ENCODE measurements at places on chromosomes 4 and X.
A peak's percentile ranks its signal among the peaks of the same experiment; 100 is the strongest.

- no peak for DNase-seq
Measured at GRCh38 chr4:6674500-6675149, 19.1 kb upstream of the S100P start.

GRCh38 chr4:140219567-140219966 lies 65.6 kb upstream of the MAML3 start:
- no peak for DNase-seq

DNA sequence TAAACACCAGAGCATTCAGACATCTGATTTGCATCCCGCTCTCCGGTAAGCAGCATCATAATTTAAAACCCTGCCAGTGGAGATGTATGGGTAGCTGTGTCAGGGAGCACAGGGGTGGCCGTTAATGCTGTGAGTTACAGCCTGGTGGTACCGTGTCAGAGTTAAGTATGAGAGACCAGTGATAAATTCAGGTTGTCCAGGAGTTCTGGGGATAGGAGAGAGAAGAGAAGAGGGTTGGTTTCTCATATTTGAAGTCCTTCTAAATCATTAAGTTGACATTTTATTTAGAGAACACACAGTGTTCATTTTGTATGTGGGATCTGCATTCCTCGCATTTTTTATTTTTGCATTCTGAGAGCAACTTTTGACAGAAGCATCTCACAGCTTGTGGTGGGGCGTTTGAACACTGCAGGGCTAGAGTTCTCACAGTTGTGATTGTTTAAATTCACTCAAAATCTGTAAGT lies 157.6 kb downstream of the DCLK2 start:
- no peak for DNase-seq

- no peak for DNase-seq
Measured at GRCh38 chrX:52977953-52978352, 19.6 kb upstream of the FAM156A start.

GRCh38 chr4:182384631-182385091 lies 141.5 kb downstream of the TENM3 start:
- DNase-seq: no peak

GRCh38 chrX:150599226-150599625 lies 30.8 kb downstream of the MTM1 start:
- no peak for DNase-seq

- DNase-seq: peak; percentile 8
Measured at GRCh38 chr4:40629401-40630334, at the start of gene RBM47. Gene RBM47 (minus strand): TSS chr4:40629864. CDS start chr4:40438893, 190,971 bp downstream.

DNA sequence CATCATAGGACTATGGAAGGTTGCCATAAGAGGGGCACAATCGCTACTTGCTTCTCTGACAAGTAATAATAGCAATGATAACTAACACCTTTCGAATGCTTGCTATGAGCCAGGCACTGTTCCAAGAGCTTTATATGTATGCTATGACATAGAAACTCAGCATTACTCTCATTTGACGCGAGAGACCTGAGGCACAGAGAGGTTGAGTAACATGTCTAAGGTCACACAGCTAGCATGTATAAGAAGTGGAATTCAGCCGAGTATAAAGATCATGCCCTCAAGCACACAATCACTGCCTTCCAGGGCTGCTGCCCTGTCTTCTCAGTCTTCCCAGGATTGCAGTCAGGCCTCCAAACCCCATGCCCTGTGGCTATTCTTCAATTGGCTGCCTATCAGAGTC lies 19.5 kb downstream of the PJA1 start:
- DNase-seq: no peak

- DNase-seq: no peak
Measured at GRCh38 chrX:24198101-24198500, 48.6 kb downstream of the ZFX start.

- DNase-seq: no peak
Measured at GRCh38 chr4:11589676-11590075, 161.0 kb upstream of the HS3ST1 start.

DNA sequence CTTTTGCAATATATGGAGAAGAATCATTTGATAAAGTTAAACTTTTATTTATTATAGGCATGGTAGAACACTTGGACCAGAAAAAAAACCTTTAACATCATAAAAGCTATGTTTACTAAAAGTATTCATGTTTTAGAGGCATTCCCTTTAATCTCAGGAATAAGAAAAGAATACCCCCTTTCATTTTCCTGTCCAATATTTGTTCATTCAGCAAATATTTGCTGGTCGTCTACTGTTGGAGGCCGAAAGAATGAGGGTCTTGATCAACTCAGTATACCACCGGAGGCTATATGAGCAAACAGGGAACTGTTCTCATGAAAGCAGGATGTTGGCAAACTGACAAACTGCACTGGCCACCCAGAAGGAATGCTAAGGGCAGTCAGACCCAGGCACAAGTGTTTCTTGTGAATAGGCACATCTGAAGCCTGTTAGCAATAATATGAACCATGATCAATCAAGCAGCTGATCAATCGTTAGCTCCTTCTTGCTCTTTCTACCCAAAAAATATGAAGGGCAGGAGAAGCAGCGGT lies 480.8 kb upstream of the FAT1 start:
- DNase-seq: no peak

DNA sequence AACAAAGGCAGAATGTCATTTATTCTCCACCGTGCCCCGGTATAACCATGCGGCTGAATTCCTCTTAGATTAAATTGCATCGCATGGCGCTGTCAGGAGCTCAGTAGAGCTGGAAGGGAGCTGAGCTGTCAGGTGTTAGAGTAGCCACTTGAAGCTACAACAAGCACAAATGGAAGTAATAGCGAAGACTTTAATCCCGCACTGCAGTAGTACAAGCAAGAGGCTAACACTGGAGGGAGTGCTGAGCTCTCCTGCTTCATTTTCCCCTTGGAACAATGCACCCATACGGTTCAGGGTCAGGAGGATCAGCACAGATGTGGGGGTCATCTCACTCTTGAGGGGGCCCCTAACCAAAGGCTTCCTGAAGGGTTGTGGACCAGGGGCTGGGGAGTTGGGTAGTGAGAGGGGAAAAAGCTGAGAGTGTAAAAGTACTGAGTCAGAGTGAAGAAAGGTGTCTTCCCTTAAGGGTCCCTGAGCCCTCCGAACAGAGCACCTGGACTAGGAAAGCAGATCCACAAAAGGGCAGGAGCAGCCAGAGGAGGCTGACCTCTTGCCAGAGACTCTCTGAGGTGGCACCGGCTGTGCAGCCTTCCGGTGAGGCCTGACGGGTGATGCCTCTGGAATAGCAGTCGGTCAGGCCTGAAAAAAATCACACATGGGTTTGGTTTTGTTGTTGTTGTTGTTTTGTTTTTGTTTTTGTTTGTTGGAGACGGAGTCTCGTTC lies 36.0 kb upstream of the CBR4 start:
- no peak for DNase-seq

GRCh38 chrX:37361596-37361995 lies 12.4 kb downstream of the PRRG1 start:
- DNase-seq: no peak

- DNase-seq: no peak
Measured at GRCh38 chr4:14749910-14750309, 252.4 kb upstream of the CPEB2 start.

DNA sequence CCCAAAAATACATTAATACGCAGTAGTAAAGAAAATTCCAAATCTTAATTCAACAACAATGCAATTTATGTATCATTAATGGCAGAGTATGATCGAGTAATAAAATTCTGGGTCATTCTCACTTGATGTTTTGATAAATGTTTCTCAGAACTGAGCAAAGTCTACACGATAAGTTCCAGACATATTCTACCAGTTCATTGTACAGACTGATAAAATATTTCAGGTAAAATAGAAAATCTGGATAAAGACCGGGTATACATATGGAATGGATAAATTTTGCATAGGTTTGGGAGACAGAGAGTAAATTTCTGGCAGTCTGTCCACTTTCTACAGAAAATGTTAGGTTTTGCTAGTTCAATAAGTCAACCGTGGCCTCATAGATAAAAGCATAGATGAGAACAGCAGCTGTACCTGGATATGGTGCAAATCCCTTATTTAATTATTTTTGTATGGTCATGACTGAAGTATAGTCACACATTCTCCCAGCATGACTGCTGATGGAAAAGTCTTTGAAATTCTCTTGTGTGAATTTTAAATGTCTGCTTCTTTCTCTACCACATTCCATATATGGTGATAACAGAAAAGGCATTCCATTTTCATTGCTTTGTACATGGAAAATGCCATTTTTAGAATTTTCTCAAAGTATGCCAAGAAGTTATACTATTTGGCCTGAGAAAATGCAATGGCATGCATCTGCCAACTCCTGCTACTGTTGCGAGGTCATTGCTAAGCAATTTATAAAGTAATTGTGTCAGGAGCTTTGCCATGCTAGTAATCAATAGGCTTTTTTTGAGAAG lies 301.9 kb upstream of the ARSJ start:
- no peak for DNase-seq

DNA sequence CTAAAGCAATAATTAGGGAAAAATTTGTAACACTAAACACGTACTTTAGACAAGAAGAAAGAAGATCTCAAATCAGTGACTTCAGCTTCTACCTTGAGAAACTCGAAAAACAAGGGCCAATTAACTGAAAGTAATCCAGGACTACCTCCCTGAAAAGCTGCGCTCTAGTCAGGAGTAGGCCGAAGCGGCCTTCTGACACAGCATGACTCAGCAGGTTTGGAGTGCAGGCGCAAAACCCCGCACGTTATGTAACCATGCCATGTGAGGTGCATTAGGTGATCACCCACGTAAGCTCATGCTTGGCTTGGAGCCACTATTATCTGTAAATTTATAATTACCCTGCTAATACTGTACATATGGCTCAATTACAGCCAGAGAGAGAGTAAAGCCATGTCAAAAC lies 52.8 kb upstream of the CCDC149 start:
- no peak for DNase-seq

- no peak for DNase-seq
Measured at GRCh38 chr4:114257501-114257900, 278.1 kb upstream of the ARSJ start.

- no peak for DNase-seq
Measured at GRCh38 chrX:102976793-102977495, 39.9 kb downstream of the RAB40AL start.

DNA sequence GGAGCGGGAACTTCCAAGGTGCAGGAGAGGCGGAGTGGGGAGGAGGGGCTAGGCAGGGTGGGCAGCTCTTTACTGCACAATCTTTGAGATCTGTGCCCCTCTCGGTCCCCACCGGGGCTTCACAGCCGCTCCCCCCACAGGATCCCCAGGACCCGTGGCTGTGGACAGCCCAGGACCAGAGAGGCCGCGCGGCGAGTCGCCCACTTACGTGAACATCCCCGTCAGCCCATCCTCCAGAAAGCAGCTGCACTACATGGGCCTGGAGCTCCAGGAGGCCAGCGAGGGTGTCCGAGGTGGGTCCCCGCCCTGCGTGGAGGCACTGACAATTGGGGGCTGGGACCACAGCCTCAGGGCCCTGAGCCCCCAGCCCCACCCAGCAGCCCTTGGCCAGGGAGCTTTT lies 32.1 kb downstream of the LRPAP1 start:
- DNase-seq: no peak

DNA sequence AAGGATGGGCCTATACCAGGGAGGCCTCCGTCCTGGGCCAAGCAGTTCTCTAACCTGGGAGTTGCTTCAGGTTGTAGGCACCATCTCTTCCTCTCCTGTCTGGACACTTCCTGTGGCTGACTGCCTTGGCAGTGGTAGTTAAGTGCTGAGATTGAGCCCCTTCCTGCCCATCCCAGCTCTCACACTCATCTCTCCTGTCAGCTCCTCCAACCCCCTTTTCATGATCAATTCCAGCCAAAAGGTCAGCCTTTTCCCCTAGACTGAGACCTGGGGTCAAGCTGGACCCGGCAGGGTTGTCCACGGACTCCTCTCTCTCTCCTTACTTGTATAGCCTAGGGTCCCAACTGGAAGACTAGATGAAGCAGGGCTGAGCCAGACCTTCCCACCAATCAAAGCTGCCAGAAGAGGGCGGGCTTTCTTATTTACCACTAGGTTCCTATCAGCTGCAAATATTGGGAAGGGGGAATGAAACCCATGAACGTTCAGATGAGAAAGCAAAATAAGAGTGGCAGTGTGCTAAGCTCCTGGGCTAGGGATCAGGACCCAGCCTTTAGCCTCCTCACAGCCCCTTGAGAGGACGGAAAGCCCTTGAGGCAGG lies 34.5 kb downstream of the KDM5C start:
- no peak for DNase-seq

DNA sequence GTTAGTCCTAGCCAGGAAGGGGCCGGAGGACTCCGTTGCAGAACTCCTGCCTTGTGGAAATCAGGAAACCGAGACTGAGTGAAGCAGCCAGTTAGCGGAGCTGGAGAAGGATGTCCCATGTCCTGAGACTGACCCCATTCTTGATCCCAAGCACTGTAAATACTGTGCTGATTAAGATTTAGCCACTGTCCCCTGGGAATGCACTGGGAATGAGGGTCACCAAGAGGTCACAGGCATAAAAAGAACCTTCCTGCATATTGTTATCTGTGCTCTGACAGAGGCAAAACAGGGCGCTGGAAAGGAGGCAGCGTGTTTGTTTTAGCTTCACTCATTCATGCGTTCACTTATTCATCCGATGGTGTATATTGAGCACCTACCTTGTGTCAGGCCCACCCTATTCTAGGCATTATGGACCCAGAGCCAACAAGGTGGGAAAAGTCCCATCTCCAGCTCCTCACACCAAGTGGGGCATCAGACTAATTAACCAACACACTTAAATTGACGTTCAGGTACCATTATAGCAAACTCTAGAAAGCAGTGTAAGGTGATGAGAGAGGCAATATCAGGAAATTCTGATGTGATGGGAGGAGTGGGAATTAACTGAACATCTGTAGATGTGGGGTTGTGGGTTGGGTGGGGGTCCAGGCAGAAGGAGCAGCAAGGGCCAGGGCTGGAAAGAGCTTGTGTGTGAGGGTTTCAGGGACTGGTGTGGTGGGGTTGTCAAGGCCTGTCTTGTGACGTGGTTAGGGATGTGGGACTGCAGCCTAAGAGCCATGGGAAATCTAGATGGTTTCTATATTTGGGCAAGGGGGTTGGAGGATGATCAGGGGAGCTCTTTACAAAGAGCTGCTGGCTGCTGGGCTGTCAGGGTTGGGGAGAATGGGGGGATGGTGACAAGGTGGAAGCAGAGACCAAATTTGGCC lies 10.6 kb upstream of the SLC2A9 start:
- no peak for DNase-seq

DNA sequence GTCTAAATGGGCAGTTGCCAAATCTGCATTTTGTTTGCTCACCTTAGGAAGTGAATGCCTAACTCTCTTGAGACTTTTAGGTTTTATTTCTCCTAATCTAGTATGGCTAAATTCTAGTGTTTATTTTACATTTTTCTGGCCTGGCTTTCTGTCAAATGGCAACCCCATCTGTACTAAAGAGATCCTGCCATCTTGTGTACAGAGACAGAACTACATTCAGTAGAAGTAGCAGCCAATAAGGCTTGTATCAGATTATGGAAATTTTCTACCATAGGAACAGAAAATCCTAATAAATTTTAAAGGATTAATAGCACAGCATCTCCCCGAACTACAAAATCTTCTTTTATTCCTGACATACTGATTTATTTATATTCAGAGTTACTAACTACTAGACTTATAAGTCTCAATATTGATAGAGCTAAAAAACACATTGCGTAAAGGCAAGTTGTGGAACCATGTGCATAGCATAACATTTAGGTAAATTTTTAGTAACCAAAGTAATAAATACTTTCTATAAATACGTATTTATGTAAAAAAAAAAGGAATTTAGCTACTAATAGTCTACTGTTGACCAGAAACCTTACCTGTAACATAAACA lies 45.5 kb downstream of the TMEM144 start:
- no peak for DNase-seq
